Activated T-cell treated with anti-CD3 and anti-CD28 coated beads for 48 hours (primary cell): ENCODE measurements at places on chromosomes 11 and 22.

- DNase-seq: no peak
These were observed 1160.5 kb upstream of the CNTN5 start for GRCh38 chr11:97860237-97860636.

GRCh38 chr22:41561335-41561734 lies 525 bp downstream of the CSDC2 start:
- DNase-seq: no peak

DNA sequence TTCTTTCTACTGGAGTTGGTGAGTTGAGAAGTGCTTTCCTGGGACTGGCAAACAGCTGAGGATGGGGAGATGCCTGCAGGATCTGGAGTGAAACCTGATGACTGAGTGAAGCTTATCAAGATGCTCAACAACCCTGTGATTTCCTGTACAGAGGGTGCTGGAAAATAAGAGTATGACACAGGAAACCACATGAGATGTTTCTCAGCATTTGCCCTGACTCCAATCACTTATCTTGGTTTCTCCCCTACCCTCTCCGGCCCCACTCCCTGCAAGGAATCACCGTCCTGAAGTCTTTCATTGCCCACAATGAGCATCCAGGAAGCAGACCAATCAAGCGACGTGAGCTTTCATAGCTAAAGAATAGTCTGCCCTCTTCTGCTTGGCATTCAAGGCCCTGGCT lies at the start of gene MRGPRX2:
Gene MRGPRX2, minus strand, starts transcription at position 89 of the 400 bp plus-strand sequence. CDS start 4,315 bp downstream, outside the sequence.
- peak; percentile 7 for DNase-seq

DNA sequence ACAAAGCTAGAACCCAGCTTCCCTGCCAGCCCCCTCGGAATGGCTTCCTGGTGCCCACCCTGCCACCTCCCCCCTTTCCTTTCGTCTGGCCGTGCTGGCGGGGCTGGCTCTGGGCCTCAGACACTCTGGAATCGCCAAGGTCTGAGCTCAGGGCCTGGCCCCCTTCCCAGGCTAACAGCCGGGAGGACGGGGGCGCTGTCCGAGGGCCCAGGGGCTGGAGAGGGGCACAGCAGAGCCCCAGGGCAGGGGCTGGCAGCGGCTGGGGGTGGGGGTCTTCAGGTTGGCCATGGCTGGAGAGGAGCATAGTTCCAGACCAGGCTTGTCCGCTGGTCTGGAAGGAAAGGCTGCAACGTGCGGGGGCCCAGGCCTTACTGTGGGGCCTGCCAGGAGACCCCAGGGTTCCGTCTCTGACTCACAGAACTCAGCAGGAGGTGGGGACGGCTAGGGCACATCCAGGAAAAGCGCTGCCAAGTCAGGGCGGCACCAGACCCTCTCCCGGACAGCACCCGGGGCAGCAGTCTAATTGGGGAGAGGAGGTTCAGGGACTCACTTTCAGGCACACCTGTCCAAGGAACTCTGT lies 861 bp upstream of the LTBP3 start:
- no peak for DNase-seq

GRCh38 chr22:22908941-22909604 lies 21.5 kb downstream of the IGLL5 start:
- DNase-seq: no peak

- DNase-seq: no peak
These were observed 45.1 kb upstream of the TSPAN18 start for GRCh38 chr11:44681698-44682097.

DNA sequence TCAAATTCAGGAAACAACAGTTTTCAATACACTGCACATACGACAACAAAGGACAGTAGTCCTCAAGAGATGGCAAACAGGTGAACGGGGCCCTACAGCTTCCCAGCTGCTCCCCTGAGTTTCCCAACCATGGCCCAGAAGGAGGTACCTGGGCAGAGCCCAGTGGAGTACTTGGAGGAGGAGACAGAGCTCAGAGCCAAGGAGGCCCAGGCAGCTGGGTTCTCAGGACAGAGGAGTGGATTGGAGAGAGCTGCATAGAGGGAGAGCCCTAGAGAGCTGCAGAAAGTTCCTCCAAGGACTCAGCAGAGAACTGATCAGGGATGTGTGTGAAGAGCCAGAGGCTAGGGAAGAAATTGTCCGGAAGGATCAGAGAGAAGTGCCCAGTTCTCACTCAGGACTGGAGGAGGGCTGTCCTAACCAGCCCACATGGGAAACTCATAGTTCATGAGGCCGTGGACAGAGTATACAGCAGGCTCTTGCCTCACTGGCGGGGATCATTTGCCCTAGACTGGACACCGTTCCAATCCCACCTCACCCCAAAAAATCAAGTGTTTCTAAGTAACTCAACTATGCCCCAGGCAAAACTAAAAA lies 7.6 kb upstream of the ASCL2 start:
- no peak for DNase-seq
